ENCODE measurements at places on chromosomes 2 and 18.
A peak's percentile ranks its signal among the peaks of the same experiment; 100 is the strongest.

- no peak for DNase-seq
These were observed 13.9 kb downstream of the ASB18 start for GRCh38 chr2:236250286-236250685.

DNA sequence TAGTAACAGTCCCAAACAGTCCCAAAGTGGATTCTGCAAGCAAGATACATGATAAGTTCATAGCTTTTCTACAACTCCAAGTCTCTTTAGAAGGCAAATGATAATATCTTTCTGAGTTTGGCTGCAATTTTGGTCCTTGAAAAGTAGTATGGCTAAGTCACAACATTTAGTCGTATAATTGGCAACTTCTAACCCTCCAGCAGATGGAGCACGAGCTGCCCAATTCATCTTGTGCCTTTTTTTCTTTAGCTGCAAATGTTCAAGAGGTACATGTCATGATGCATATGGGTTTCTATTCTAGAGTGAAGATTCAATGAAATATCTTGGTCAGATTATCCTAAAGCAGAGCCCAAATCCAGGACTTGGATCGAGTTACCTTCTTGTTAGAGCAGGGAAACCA, 127.0 kb upstream of the KLHL14 start:
- DNase-seq = no peak

- DNase-seq = no peak
These were observed 321.4 kb upstream of the MMADHC start for GRCh38 chr2:149908726-149909683.

DNA sequence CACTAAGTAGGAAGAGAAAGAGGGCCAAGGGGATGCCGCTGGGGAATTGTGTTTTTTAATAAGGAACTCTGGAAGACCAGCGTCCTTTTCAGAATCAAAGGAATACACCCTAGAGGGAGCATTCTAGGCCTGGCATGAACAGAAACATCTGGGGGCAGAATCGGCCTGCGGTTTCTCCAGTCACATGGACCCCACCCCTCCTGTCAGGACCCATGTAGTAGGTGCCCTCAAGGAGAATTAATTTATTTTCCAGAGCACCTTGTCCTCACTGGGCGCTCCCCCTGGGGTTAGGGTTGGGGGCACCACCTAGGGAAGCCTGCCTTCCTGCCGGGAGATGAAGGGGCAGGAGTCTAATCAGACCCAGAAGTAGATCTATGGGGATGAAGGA, 44.2 kb downstream of the TMEM37 start:
- DNase-seq = no peak

GRCh38 chr18:52510139-52510538, 170.1 kb downstream of the DCC start:
- no peak for DNase-seq

GRCh38 chr2:1769703-1770422, 25.5 kb upstream of the PXDN start:
- DNase-seq = no peak

- no peak for DNase-seq
These were observed 10.2 kb downstream of the ZNF514 start for GRCh38 chr2:95149397-95149984.

GRCh38 chr2:210956101-210956500, 399.7 kb downstream of the CPS1 start:
- no peak for DNase-seq

GRCh38 chr2:175414882-175415487, 233.5 kb upstream of the ATP5MC3 start:
- DNase-seq = no peak

GRCh38 chr18:37306432-37306831, 259.2 kb downstream of the CELF4 start:
- no peak for DNase-seq

DNA sequence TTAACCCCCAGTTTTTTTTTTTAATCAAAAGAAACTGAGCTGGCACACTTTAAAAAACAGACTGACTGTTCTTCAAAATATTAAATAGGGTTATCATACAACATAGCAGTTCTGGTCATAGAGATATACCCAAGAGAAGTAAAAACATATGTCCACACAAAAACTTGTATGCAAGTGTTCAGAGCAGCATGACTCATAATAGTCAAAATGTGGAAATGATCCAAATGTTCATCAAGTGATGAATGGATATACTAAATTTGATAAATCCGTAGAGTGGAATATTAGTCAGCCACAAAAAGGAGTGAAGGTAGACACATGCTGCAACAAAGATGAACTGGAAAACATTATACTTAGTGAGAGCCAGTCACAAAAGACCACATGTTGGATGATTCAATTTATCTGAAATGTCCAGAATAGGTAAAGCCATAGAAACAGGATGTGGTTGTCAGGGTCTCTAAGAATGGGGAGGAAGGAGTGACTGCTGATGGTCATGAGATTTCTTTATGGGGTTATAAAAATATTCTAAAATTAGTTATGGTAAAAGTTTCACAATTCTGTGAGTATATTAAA, 5.1 kb downstream of the SMIM21 start:
- no peak for DNase-seq

DNA sequence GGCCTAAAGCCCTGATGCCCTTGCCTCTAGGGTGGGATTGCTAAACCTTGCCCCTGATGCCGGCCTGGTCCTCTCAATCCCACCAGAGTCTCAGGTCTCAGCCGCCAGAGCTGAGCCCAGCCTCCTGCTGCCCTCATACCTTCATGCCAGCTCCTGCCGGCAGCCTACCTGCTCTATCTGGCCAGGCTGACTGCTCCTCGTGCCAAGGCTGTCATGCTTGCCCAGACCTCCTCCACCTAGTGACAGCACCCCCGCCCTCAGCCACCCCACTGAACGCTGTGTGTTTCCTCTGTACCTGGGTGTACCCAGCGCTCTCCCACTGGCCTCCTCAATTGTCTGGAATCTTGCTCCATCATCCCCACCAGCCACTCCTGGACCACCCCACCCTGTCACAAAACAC, 120.1 kb downstream of the CACNB4 start:
- no peak for DNase-seq

GRCh38 chr2:240998995-240999791, 775 bp downstream of the SNED1 start:
- no peak for DNase-seq

DNA sequence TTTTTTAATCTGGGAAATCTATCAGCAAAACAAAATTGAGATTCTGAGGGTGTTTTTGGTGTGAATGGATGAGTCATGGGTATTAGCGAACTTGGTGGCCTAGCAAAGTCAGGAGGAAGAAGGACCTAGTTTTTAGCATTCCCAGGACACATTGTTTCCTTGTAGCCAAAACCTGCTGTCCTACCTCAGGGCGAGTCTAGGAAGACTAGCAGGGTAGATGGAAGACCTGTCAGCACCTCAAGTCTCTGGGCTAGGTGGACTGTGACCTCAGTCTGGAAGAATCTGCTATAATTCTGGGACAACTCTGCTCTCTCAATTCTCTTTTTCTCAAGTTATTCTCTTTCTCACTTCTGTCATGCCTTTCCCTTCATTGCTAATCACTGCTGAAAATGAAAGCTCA, 1399.3 kb upstream of the LRRTM1 start:
- DNase-seq = no peak

- no peak for DNase-seq
These were observed 229.1 kb upstream of the RBBP8 start for GRCh38 chr18:22703883-22704585.

DNA sequence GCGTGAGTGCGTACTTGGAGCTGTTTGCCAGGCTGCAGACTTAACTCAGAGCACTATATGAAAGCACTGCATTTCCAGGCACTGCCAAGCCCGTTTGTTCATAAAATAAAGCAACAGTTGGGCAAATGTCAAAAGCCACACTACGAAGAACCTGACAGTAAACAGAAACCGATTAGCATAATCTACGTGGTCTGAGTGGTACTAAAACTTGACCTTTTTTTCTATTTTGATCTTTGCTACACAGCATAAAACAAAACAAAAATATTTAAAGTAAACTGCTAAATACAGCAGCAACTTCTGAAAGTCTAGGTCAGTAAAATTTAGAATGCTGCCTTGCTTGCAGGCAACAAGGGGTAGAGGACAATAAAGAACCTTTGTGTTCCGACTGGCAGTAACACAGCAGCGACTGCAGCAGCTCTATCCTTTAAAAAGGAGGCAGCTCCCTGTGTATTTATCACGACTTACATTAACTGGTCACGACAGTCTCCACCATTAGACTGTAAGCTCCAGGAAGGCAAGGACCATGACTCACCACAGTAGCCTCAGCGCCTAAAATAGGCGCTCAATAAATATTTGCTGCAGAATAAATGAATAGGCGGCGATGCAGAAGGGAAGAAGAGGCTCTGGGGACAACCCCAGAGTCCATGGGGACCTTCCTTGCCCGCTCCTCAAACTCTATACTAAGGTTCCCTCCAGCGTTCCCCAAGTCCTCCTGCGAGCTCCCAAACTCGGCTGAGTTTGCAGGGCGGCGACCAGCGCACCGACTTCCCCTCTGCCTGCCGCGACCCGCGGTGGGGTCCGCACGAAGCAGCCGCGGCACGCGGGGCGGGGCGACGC, 902 bp downstream of the SS18 start:
- peak; percentile 4 for DNase-seq

GRCh38 chr18:74291771-74292540, at the start of gene CYB5A:
TSS of gene CYB5A (minus strand) at chr18:74291963. CDS start at chr18:74291875, 88 bp downstream.
- DNase-seq = peak; percentile 87

GRCh38 chr2:202378001-202378400, 1.9 kb downstream of the BMPR2 start:
- DNase-seq = no peak

- DNase-seq = no peak
These were observed 24.3 kb downstream of the OSBPL1A start for GRCh38 chr18:24373328-24373727.

DNA sequence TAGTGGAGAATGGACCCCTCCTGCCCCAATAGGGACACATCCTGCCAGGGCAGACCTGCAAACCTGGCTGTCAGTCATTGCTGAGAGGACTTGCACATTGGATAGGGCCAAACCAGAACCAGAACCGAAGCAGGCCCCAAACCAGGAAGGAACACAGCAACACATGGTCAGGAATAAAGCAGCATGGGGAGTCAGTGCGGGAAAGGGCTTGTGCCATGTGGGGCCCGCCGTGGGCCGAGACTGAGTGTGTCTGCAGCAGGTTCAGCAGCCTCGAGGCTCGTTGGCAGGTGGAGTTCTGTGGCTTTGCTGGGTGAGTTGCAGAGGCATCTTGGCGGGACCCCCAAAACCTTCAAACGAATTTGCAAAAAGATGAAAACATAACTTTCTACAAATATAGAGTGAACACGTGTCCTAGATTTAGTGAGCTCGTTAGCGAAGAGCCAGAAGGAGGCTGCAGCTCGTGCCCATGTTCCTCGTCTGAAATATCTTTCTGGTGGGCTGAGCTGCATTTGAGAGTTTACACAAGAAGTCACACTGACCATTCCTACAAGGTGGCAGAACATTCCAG, 44.9 kb upstream of the LDLRAD4 start:
- DNase-seq = no peak

- DNase-seq = no peak
These were observed 132.7 kb downstream of the ALPK2 start for GRCh38 chr18:58496231-58496630.

- DNase-seq = no peak
These were observed 72.0 kb upstream of the EPB41L5 start for GRCh38 chr2:119940856-119941255.

DNA sequence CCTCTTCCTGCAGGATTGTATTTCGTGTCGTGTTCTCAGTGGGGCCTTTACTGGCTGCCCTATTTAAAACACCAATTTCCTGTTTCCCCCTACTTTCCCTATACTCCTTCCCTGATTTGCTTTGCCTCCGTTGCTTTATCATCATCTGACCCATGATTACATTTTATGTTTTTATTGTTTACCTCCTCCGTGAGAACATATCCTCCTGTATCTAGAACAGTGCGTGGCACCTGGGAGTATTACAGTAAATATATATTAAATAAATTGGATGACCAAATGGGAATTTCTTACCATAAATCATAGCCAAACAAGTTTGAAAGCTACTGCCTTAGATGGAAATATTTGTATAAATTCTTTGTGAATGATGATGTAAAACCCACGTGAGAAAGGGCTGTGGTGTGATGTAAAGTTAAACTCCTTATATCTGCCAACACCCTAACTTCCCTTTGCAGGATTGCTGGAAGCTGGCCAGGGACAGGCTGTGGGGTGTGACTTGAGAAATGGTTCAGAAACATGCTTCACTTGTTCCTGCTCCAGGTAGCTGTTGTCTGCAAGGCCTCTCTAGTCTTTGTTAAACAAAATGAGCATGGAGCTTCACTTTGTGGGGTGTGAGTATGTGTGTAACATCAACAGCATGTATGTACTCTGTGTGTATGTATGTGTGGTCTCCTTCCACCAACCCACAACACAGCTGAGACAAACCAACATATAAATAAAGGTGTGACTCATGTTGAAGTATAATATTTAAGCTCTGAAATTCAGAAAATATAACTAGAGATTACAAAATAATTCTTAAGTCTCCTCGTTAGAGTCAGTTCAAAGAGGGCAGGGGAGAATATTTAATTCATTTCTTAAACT, 40.3 kb downstream of the LHCGR start:
- DNase-seq = no peak

- no peak for DNase-seq
These were observed 95.5 kb downstream of the DYSF start for GRCh38 chr2:71548646-71549425.

DNA sequence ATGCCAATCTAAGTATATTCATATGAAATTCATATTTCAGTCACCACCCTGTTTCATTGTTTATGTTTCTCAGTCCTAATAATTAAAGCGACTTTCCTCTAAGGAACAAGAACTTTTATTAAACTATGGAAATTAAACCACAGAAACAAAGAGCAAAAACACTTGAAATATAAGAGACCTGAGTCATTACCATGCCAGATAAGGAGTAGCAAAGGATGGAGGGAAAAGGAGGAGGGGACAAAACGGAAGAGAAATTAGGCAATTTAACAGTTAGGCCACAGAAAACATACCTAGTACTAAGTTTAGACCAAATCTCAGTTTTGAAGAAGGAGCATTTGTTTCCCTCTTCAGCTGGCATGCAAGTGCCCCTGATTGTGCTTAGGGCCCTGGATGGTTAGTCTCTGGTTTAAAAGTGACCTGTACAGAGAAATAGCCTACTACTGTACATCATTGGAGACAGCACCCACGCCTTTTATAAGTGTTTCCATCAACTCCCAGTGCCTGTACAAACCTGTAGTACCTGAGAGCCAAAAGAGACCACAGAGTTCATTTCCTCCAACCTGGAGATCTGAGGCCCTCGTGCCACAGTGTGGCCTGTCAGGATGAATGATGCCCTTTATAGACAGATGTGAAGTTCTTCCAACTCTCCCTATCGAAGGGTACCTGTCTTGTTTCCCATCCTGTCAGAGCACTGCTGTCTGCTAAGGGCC, 74.5 kb downstream of the SPATS2L start:
- no peak for DNase-seq

DNA sequence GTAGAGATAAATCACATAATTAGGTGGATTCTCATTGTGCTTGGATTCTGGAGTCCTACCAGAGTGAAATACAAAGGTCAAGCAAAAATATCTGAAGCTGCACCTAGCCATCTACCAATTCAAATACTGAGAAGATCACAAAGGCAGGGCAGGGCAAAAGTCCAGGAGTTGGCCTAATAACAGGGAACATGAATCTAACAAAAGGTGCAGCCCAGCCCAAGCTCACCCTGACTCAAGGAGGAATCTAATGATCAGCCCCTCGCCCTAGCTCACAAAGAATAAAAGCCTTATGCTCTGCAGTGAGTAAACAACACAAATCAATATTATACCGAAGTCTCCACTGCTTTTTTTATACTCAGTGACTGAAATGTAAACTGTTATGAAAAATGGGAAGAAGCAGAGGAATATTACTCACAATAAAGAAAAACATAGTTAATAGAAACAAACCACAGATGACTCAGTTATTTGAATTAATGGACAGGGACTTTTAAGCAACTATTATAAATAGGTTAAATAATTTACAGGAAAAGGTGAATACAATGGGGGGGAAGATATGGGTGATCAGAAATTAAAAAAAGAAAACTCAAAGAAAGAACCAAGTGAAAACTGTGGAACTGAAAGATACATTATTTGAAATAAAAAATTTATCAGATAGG, 49.5 kb downstream of the ANTXR1 start:
- DNase-seq = no peak
